Stimulated activated CD4-positive, alpha-beta T cell treated with anti-CD3 and anti-CD28 coated beads, Interleukin-1b, Interleukin-23, amount 100 ng/mL, for 24 hours (primary cell): ENCODE measurements at places on chromosomes 2 and 18.
A peak's percentile ranks its signal among the peaks of the same experiment; 100 is the strongest.

DNA sequence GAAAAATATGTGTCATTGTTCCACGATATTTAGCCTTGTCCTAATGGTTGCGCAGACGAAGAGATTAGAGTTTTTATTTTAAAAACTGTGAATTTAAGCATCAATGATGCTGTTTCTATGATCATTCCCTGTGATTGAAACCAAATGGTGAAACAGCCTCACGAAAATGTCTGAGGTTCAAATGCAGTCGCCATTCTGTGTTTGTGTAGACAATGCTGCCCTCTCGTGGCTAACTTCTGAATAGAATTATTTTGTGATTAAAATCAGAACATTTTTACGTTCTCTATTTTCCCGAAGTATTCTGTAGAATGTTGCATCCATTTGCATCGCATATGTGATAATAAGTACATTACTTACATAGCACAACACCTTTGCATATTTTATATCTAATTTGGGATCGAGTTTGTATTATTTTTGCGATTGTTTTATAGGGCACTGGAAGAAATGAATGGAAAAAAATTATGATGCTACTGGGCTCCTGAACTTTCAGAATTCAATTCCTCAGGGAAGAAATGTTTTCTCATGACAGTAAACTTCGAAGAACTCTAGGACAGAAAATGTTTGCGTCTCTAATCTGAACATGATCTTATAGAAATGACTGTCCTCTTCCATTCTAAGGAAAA is 54.8 kb upstream of the CREB1 start:
- peak; percentile 32 for DNase-seq

GRCh38 chr2:37267685-37268084 is 36.2 kb downstream of the NDUFAF7 start:
- DNase-seq = no peak

- no peak for DNase-seq
Measured at GRCh38 chr2:69771461-69771860, 29.5 kb downstream of the ANXA4 start.

GRCh38 chr2:86000131-86000937 is 105.4 kb downstream of the POLR1A start:
- no peak for DNase-seq

- no peak for DNase-seq
Measured at GRCh38 chr2:84631985-84632384, 115.7 kb downstream of the DNAH6 start.

DNA sequence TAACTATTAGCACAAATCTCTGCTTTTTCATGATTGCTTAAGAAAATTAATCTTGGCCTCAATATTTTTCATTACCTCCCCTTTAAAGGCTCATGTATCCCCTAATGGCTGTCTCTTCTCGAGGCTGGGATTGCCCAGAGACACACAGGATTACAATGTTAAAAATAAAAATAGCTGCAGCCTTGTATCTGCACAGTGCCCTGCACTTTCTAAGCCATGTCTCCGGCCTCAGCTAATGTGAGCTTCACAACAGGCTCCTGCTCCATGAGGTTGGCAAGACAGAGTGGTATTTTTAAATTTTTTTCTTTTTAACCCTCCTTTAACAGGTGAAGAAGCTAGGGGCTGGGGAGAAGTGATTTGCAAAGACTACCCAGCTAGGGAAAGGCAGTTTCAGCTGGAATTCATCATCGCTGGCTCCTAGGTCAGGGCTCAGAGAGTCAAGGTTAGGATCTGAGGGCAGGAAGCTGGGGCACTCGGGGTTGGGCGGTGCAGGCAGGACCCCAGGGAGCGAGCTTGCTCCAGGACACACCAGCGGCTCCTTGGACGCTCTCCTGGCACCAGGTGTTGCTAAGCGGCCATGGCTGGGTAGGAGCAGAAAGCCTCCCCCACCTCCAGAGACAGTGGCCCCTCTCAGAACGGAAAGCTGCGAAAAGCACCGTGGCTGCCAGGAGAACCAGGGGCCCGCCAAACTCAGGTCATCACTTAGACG is 135.6 kb downstream of the SMAD2 start:
- no peak for DNase-seq

- DNase-seq = no peak
Measured at GRCh38 chr2:237597196-237598145, 6.9 kb upstream of the RAB17 start.

- no peak for DNase-seq
Measured at GRCh38 chr2:149441255-149441654, 110.9 kb downstream of the LYPD6 start.

DNA sequence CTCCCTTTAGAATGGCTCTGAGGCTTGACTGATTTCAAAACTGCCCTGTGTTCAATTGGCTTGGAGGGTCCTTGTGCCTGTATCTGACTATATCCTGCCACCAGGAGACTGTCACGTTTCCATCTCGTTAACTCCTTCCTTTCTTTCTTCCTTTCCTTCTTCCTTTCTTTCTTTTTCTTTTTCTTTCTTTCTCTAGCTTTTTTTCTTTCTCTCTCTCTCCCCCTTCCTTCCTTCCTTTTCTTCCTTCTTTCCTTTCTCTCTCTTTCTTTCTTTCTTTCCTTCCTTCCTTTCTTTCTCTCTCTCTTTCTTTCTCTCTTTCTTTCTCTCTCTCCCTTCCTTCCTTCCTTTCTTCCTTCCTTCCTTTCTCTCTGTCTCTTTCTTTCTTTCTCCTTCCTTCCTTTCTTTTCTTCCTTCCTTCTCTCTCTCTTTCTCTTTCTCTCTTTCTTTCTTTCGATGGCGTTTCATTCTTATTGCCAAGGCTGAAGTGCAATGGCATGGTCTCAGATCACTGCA is 38.1 kb upstream of the EML6 start:
- no peak for DNase-seq

DNA sequence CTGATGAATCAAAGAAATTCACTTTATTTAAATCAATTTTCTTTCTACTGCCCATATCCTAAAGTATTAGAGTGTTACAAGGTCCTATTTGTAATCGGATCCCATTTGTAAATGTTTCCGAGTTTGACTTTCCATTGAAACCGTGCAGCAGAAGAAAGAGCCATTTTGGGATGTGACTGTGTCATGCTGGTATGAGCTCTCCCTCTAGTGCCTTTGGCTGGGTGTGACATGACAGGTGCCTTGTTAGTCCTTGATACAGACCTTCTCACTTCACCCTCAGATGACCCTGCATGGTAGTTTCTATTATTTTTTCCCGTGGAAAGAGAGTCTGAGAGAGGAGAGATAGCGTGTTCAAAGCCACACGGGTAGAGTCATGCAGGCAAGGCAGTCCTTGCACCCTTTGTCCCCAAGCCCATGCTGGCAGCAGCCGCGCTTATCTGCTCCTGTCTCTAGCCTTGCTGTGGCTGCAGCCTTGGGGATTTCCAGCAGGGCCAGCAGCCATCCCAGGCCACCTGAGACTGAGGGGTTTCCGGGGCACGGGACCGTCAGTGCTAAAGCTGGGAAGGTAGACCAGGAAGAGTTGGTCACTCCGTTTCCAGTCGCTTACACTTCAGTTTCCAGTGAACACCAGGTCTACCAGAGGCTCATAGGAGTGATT is 21.4 kb downstream of the CHMP1B start:
- DNase-seq = no peak

GRCh38 chr18:65435534-65435933 is 315.3 kb upstream of the CDH7 start:
- no peak for DNase-seq

GRCh38 chr2:25481381-25482300 is 139.9 kb upstream of the DNMT3A start:
- no peak for DNase-seq

- no peak for DNase-seq
Measured at GRCh38 chr2:108031471-108031941, 45.2 kb downstream of the SLC5A7 start.
